ENCODE measurements at places on chromosomes 12 and 14. TPM values are rescaled to one million over a fixed set of nuclear protein-coding genes. Genes with fewer than 3 reads are reported as not detected.
A peak's percentile ranks its signal among the peaks of the same experiment; 100 is the strongest.

DNA sequence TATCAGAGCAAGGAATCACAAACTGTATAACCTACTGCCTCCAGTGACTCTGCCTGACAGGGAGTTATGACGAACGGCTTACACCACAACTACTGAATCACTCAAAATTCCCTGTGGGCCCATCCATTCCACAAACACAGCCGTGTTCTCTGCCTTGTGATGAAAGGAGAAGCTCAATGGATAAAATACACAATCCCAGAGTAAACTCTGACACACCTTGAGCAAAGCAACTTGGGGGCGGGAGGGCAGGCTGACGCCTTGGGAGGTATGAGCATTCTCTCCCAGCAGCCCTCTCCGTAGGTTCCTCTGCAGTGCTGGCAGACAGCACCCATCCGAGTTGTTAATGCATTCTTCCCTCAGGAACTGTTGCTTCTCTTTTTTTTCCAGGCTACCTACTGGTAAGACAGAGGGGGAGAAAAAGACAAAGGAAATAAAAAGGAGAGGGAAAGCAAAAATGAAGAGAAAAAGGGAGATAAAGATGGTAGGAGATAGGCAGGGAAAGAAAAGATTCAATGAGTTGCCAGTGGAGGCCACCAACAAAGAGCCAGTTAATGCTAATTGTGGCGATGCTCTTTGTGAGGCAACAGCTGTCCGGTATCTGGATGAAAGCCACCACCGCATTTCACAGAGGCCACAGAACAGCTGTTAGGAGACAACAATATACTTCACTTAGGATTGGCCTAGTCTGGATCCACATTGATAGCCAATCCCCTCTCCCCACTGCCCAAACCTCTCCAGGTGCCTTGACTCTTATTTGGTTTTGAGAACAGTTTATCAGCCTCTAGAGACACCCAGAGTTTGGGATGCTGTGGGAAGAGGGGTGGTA, 4.7 kb upstream of the DIO2 start:
- no peak for DNase-seq
- no peaks in the 10 kb centered on the region for H3K27me3 ChIP-seq
- H3K36me3 ChIP-seq: no peaks in the 10 kb centered on the region
- H3K27ac ChIP-seq: no peak overlapping the region
- H3K4me3 ChIP-seq: no peak overlapping the region

- no peak overlapping the region for H3K4me3 ChIP-seq
- no peaks in the 10 kb centered on the region for H3K27me3 ChIP-seq
- H3K36me3 ChIP-seq: no peaks in the 10 kb centered on the region
- DNase-seq: no peak
These were observed 211.3 kb upstream of the NAV3 start for GRCh38 chr12:77619425-77619824.

DNA sequence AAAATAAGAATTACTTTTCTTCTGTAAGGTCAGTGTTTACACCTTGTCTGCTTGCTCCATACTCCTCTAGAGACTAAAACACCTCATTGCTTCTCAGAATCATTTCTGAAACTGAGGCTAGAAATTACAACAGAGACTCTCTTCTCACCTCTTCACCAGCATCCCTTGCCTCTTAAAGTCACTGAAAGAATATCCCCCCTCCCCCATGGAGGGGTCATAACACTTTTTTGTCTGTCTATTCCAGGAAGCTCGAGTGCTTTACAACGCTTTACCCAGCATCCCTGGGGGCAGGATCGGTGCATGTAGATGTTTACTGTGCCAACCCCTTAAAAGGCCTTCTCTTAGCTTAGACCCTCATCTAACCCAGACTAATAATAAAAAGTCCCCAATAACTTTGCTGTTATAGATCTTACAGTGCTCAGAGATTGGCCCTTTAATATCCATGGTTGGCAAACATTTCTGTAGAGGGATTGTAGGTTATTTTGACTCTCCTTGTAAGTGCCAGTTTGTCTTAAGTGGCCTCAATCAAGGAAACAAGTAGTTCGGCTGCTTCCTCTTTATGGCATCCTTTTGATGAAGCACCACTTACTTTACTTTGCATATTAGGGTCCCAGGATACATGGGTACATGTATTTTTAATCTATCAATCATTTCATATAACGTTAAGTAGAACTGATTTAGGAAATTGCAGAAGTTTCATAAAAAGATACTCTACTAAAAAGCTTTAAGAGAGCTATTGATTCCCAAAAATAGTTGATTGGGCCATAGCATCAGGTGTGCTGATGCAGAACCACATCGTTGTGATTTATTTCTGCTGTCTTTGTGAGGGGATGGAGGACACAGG, 29.3 kb downstream of the PRKCH start:
- H3K27me3 ChIP-seq: no peaks in the 10 kb centered on the region
- DNase-seq: no peak
- H3K27ac ChIP-seq: no peak overlapping the region

- no peak overlapping the region for H3K27ac ChIP-seq
- no peaks in the 10 kb centered on the region for H3K4me1 ChIP-seq
- H3K36me3 ChIP-seq: no peaks in the 10 kb centered on the region
- no peaks in the 10 kb centered on the region for H3K27me3 ChIP-seq
These were observed 30.0 kb downstream of the SLC38A2 start for GRCh38 chr12:46342562-46343033.

DNA sequence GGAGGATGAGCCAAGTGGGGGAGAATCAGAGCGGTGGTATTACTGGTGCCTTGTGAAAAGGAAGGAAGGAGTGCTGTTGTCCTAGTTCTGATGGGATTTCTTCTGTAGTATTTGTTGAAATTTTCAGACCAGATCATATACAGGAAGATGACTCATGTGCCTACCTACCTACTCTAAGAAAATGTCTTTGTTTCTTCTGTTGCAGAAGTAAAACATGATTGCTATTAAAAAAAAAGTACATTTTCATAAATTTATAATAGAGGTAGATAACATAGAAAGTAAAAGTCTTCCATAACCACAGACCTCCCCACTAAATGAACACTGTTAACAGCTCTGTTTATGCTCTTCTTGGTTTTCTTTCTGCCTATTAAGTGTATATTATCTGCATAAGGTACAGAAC, 26.9 kb downstream of the SAMD4A start:
- H3K36me3 ChIP-seq: no peaks in the 10 kb centered on the region
- H3K27ac ChIP-seq: no peak overlapping the region
- no peak overlapping the region for H3K4me3 ChIP-seq

- H3K4me3 ChIP-seq: no peak overlapping the region
- H3K27me3 ChIP-seq: no peaks in the 10 kb centered on the region
- H3K36me3 ChIP-seq: no peaks in the 10 kb centered on the region
- peaks cover 1% of the 10 kb centered on the region for H3K4me1 ChIP-seq
These were observed 18.5 kb downstream of the PPP2R5E start for GRCh38 chr14:63524537-63525155.

DNA sequence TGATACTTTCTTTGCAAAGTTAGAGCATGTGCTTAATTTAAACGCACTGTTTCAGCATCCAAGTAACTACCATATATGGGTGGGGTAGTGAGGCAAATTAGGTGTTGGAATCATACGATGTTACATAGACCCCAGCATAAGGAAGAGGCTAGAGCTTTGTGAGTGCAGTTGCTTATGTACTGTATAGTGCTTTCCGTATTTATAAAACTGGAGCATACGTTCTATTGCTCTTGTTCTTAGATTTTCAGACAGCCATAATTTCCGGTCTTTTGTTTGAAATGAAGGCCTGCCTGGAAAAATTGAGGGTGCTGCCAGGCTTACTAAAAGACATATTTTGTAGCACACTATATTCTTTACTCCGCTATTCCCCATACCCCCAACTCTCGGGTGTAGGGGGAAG, 335.7 kb downstream of the FOXG1 start:
- no peak for DNase-seq
- H3K36me3 ChIP-seq: no peaks in the 10 kb centered on the region
- no peak overlapping the region for H3K27ac ChIP-seq
- no peaks in the 10 kb centered on the region for H3K27me3 ChIP-seq

GRCh38 chr12:91017511-91018263, 12.9 kb upstream of the EPYC start:
- peak; percentile 45 for DNase-seq
- H3K4me3 ChIP-seq: no peak overlapping the region
- peak overlapping the region; percentile 85 for H3K27ac ChIP-seq
- no peaks in the 10 kb centered on the region for H3K27me3 ChIP-seq

DNA sequence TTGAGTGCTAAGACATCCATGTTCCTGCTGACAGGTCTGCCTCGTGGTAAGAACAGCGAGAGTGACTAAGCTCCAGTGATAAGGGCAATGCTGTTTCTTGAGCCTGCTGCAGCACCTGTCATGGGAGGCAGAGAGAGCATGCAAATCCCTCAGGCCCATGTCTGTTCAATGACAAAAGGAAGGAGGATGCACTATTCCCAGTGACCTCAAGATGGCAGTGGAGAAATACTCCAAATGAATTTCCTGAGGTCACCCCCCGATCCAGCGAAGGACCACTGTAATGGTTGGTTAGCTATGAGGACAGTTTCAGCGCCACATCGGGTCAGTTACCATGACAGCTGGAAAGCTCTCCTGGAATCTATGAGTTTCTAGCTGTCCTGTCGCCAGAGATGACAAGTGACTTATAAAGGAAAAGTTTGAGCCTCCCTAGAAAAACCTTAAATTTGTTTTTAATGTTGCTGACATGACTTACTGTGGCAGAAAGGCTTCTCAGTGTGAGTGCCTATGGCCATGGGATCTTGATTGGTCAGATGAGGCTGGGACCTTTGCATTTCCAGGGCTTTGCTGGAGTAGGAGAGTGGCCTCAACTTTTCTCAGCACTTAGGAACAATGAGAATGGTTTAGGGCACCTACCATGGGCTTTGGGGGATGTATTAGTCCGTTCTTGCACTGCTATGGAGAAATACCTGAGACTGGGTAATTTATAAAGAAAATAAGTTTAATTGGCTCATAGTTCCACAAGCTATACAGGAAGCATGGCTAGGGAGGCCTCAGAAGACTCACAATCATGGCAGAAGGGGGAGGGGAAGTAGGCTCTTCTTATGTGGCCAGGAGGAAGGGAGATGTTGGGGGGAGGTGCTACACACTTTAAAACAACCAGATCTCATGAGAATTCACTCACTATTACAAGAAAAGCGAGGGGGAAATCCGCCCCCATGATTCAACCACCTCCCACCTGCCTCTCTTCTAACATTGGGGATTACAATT, 88.0 kb upstream of the TMEM260 start:
- H3K27me3 ChIP-seq: no peaks in the 10 kb centered on the region
- no peak for DNase-seq
- H3K4me1 ChIP-seq: no peaks in the 10 kb centered on the region

DNA sequence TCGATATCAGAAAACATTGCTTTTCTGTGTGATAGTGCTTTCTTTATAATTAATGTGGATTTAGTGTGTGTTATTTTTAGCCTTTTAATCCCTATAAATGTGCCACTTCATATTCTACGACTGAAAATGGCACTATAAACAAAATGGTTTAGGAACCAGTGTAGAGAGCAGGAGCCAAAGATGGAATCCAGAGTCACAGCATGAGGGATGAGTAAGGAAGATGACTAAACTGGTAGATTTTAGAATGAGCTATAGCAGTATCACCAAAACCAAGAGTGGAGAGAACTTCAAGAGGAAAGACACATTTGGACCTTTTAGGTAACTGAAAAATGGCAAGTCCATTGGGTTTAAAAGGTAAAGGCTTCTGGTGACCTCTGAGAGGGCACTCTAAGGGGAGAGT, 887.2 kb downstream of the NRXN3 start:
- no peak overlapping the region for H3K4me3 ChIP-seq
- no peaks in the 10 kb centered on the region for H3K4me1 ChIP-seq
- no peaks in the 10 kb centered on the region for H3K27me3 ChIP-seq
- no peak overlapping the region for H3K27ac ChIP-seq

Gene ADCY6
- 67.0 TPM for total RNA-seq

Gene KRT74
- not detected for total RNA-seq

Gene PLEKHG7
- total RNA-seq: not detected
